ENCODE measurements at places on chromosomes 1 and 21.

DNA sequence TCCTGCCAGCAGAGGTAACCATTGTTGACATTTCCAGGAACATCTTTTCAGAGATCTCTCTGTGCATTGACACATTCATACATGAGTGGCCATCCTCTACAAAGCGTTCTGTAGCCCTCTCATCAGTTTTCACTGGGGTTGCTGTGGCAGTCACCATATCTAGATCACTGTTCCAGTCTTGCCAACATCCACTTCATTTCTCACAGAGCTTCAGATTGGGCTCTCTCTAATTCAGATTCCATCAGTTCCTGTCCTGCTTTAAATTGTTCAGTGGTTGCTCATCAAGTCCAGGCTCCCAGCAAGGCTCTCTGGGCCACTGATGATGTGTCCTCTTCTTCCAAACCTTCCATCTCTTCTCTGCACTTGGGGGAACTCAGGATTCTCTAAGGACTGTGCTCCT is 173.7 kb downstream of the KCNJ6 start:
- H3K27me3 ChIP-seq: peaks cover 3% of the 10 kb centered on the region
- no peaks in the 10 kb centered on the region for H3K4me1 ChIP-seq
- no peaks in the 10 kb centered on the region for H3K36me3 ChIP-seq
- H3K27ac ChIP-seq: no peak overlapping the region

DNA sequence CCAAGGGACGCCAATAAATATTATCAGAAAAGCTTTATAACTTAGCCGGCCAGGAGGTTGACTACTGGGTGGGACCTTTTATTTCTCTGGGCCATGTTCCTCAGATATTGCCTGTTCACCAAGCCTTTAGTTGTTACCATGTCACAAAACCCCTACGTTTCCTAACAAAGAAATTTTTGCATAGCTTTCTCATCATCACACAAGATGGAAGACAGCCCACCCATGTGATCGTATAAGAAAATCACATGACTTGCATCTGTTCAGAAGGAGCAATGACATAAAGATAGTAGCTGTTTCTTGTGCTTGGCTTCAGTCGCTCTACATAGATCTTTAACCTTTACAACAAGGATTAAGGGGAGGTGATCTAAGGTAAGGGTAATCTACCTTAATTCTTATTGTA is 88.9 kb upstream of the NGF start:
- no peak overlapping the region for H3K4me3 ChIP-seq
- no peaks in the 10 kb centered on the region for H3K36me3 ChIP-seq
- no peaks in the 10 kb centered on the region for H3K27me3 ChIP-seq
- H3K4me1 ChIP-seq: no peaks in the 10 kb centered on the region
- no peak for DNase-seq
- no peak overlapping the region for H3K27ac ChIP-seq

DNA sequence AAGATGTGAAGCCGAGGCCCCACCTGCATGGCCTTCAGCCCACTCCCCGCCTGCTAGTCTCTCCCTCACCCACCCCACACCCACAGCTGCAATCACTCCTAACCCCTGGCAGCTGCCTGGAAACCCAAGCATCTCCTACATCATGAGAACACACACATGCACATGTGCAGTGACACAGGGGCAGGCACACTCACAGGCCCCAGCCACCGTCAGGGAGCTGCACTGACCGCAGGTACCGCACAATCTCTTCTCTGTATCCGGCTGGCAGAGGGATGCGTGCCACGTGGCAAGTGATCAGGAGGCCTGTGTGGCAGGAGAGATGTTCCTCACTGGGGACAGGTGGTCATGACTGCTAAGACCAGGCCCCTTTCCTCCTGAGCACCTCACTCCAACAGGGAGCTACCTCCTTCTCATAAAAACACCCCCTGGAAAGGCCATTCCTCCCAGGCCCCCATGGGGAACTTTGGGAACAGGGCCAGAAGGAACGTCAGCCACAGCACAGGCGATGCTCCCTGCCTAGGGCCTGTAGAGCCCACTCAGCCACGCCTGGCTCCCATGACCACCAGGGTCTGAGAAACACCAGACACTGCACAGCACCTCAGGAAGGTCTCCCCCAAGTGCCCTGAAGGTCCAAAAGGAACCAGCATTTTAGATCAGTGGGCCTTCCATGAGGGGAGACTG is 6.0 kb downstream of the LSS start:
- H3K27me3 ChIP-seq: no peaks in the 10 kb centered on the region
- no peak overlapping the region for H3K4me3 ChIP-seq
- H3K4me1 ChIP-seq: peaks cover 47% of the 10 kb centered on the region
- no peaks in the 10 kb centered on the region for H3K36me3 ChIP-seq

DNA sequence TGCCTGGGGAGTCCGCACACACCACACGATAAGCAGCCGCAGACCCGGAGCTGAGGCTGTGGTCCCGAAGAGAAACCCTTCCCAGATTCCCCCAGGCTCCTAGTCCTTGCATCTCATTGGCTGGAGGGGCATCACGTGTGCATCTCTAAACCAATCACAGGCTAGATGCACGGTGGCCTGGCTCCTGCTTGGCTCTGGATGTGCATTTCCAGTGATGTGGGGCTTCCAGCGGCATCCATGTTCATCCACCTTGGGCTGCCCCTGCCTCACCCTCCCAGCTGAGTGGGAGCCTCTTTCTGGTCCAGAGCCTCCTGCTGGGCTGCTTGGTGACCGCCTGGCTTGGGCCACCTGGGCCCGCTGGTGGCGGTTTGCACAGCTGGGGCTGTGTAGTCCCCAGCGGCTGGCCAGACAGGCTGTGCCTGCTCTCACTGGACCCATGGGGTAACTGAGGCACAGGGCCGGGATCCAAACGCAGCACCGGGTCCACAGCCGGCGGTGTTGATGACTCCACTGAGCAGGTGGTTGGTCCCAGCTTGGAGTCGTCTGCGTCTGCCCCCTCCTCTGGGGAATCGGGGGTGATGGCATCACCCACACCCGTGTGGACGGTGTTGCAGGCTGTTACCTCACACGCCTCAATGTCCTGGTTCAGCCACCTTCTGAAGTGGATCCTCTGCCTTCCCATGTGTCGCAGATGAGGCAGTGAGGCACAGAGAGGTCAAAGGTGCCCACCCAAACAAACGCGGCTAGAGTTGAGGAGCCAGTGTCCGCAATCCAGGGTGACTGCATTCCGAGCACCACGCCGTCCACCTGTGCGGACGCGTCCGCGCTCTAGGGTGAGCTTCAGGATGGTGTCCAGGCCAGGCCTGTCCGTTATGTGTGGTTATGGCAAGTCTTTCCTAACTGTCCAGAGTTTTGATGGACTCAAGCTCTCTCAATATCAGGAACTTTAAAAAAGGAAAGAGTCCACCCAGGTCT is 41.3 kb downstream of the COL6A1 start:
- H3K27me3 ChIP-seq: peaks cover under 1% of the 10 kb centered on the region
- peak overlapping the region; percentile 41 for H3K27ac ChIP-seq
- DNase-seq: peak; percentile 50
- H3K4me1 ChIP-seq: no peaks in the 10 kb centered on the region

GRCh38 chr1:24096009-24096738 is 15.8 kb downstream of the MYOM3 start:
- no peaks in the 10 kb centered on the region for H3K27me3 ChIP-seq
- H3K27ac ChIP-seq: peak overlapping the region; percentile 93
- peaks cover 34% of the 10 kb centered on the region for H3K4me1 ChIP-seq
- H3K36me3 ChIP-seq: no peaks in the 10 kb centered on the region

- H3K4me3 ChIP-seq: peak overlapping the region; percentile 90
- peaks cover 28% of the 10 kb centered on the region for H3K4me1 ChIP-seq
- H3K27me3 ChIP-seq: no peaks in the 10 kb centered on the region
- peaks cover 31% of the 10 kb centered on the region for H3K36me3 ChIP-seq
Observed at GRCh38 chr1:182389619-182390047, 2.0 kb downstream of the GLUL start.
